ENCODE measurements at places on chromosomes 16 and 17.

- no peak for DNase-seq
Measured at GRCh38 chr16:1377406-1378010, 25.8 kb downstream of the GNPTG start.

- DNase-seq, result no peak
Measured at GRCh38 chr16:10088380-10088793, 93.8 kb downstream of the GRIN2A start.

DNA sequence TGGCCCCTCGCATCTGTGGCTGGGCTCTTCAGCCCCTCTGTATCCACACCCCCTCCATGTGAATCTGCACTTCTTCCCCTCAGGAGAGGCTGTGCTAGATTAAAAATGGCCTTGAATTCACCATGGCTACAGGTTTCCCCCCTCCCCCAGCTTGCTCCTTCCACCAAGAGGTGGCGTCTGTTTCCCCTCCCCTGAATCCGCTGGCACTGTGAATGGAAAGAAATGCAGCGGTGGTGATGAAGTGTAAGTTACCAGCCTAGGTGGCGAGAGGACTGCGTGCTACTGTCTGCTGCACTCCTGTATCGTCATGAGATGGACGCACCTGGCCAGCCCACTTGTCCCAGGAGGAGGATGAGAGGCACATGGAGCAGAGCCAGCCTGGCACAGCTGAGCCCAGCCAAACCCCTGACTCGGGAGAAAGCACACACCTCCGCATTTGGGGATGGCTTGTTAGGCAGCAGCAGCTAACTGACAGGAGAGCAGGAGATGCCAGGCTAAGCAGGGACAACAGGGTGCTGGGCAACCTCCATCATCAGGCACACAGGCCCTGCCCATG lies 26.2 kb downstream of the TNFRSF13B start:
- peak; percentile 21 for DNase-seq

GRCh38 chr16:82300374-82300951 lies 130.4 kb upstream of the MPHOSPH6 start:
- DNase-seq, result no peak

GRCh38 chr17:37361543-37361942 lies 14.2 kb upstream of the C17orf78 start:
- no peak for DNase-seq

GRCh38 chr17:13435230-13435629 lies 166.5 kb downstream of the HS3ST3A1 start:
- no peak for DNase-seq

DNA sequence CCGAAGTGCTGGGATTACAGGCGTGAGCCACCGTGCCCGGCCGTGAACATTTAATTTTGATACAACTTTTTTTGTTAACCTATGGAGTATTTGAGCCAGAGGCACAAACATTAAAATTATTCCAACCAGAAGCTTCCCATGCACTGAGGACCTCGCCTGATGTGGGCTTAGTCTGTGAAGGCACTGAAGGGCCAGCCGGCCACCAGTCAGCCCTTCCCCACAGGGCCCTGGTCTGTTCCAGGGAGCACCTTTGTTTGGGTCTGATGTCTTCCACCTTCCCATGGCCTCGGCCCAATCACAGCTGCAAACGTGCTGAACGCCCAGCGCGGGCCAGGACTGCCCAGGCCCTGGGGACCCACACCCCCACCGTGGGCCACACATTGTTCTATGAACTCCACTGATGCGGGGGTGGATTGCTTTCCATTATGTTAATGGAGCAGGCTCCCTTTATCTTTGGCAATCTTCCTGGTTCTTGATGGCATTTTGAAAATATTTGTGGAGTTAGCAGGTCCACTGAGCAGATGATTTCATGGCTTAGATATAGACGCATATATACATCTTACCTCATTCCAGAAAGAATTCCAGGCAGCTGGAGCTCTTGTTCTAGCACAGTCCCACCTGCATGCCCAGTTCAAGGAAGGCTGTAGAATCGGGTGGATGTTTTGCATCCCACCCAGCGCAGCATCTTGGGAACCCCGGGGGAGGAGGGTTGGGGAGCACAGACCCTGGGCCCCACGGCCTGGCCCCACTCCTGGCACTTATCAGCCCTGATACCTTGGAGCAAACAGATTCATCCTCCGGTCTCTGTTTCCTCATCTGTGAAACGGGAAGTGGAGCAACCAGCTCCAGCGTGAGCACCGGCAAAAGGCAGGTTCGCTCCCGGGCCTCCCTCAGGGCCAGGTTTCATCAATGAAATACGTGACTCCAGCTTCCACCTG lies 14.5 kb downstream of the SPIRE2 start:
- peak; percentile 85 for DNase-seq

DNA sequence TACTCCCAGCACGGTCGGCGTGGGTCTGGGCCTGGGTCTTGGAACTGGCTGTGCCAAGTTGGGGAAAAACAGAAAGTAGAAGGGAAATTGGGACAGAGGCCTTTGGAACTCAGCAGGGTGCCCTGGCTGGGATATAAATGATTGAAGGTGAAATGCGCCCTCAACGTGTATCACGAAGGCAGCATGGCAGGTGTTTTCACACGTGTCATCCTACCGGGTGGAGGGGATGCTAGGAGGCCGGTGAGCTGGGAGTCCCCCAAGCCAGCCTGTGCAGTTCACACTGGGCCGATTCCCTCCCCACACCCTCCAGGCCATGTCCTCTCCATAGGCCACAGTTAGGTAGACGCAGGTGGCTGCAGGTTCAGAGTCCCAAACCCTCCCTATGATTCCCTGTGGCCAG lies 6.0 kb downstream of the TNFAIP1 start:
- DNase-seq, result no peak

DNA sequence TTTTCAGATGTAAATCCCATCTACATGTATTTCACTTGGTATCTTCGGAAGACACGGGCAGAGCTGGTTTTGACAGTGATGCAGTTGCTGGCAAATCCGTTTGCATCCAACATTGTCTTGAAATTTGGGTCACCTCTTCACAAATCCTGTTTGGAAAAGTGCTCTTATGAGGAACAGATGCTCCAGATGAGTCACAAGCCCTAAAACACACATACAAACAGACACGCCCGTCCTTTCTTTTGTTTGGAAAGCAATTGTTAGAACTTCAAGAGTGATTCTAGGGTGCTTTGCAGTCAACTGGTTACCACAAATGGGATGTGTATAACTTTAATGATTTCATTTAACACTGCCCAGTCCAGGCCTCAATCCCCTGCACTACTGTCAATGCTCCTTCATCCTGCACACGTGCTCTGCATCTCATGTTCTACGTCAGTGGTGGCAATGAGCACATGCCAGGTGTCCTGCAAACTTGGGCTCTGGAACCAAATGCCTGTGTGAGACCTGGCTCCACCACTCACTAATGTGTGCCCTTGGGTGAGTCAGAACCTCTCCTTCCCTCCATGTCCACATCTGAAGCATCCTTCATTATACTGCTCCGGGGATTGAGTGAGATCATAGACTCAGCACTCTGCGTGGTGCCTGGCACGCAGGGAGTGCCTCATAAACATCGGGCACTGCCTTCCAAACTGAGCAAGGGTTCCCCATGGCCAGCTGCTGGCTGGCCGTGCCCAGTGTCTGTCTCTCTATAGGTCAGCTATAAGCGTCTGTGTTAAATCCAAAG lies 19.3 kb upstream of the FOXF1 start:
- DNase-seq, result no peak

- no peak for DNase-seq
Measured at GRCh38 chr16:535446-536405, 8.2 kb downstream of the CAPN15 start.

DNA sequence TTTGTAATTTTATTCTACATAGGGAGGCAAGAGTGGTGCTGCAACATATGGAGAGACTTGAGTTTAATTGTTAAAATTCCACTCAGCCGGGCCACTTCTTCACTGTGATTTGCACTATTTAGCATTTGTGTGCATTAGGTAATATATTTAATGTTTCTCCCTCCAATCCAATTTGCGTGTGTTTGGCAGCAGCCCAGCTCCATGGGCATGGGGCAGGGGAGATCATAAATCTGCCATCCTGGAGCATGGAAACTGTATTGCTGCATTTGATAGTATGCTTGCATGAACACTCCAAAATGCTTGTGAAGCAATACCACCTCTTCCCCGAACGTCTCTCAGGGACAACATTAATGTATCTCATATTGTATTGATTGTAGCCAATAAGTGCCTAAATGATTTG lies 339.1 kb upstream of the RBFOX1 start:
- DNase-seq, result no peak

DNA sequence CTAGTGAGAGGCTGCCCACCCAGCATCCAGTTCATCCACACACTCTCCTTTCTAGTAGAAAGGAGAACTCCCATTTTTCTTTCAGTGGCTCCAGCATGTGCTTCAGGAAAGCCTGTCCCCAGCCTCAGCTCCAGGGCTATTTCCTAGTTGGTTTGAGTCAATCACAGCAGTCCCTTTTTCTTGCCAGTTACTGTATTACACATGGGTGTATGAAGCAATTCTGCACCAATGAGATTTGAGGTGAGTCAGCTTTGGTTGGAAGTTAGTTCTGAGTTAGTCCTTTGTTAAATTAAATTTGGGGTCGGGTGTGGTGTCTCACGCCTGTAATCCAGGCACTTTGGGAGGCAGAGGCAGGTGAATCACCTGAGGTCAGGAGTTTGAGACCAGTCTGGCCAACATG lies 24.8 kb downstream of the RAD51D start:
- no peak for DNase-seq

GRCh38 chr17:46038937-46039336 lies 39.9 kb downstream of the STH start:
- no peak for DNase-seq

GRCh38 chr17:12909046-12909445 lies 108.8 kb downstream of the ELAC2 start:
- DNase-seq, result no peak

DNA sequence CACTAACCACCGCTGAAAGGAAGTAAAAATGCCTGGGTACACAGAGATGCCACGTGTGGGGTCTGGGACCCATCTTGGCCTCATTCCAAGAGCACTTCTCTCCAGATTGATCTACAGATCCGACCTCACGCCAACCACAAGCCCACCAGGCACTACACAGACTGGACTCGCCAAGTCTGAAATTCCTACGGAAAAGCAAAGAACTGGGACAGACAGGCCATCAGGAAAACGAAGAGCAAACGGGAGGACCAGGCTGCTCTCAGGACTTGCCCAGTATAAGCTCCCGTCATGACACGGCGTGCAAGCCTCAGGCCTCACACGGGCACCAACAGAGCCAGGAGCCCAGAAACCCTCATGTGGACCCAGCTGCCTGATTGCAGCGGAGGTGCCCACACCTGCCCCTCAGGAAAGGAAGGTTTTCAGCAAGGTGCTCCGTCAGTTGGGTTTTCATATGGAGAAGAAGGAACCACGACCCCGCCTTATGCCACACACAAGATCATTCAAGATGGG lies 20.1 kb upstream of the C16orf95 start:
- DNase-seq, result no peak

GRCh38 chr17:14211246-14211645 lies 25.4 kb downstream of the CDRT15 start:
- no peak for DNase-seq

DNA sequence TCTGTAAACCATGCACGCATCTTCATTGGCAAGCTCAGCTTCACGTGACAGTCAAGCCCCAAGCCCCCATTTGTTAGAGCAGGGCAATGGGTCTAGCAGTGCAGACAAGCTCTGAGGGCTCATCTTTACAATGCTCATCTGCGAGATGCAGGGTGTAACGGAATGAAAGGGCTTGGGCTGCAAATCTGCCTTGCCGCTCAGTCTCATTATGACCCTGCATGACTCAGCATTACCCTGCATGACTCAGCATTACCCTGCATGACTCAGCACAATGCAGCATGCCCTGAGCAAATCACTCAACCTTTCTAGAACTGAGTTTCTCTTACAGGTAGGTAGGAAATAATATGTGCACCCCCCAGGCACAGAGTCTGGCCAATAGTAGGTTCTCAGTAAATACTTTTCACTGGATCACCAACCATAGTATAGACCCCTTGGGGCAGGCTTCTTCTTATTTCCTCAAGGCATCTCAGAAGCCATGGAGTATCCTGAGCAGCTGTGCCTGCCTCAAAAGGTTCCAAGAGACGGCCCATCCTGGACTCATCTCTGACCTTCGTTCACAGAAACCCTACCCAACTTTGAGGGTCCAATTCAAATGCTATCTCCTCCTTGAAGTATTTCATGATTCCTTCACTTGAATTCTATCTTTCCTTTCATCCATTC lies 391.3 kb upstream of the CDH5 start:
- no peak for DNase-seq

DNA sequence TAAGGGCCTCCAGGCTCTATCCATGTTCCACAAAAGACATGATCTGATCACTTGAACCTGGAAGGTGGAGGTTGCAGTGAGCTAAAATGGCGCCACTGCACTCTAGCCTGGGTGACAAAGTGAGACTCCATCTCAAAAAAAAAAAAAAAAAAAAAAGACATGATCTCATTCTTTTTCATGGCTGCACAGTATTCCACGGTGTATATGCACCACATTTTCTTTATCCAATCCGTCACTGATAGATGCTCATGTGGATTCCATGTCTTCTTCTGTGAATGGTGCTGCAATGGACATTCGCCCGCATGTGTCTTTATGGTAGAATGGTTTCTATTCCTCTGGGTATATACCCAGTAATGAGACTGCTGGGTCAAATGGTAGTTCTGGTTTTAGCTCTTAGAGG lies 124.4 kb downstream of the ANKRD11 start:
- DNase-seq, result no peak

DNA sequence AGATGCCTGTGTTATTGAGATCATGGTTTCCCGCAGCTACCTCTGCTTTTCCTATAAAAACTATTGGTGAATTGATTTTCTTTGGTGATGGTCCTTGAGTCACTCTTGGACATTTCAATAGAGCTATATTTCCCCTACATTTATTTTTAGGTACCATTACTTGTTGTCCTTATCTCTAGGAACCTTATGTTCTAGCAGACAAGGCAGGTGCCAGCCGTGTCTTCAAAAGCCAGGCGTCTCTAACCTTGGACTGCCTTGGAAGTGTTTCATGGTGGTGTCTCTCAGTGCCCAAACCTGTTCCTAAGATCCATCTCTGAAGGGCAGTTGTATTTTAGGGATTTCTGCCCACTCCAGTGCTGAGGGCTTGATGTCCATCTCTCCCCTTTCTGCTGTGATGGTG lies 77.4 kb upstream of the CLEC18A start:
- no peak for DNase-seq

- DNase-seq, result no peak
Measured at GRCh38 chr17:80942423-80943345, 49.0 kb upstream of the CHMP6 start.

GRCh38 chr16:86117756-86118155 lies 218.8 kb downstream of the IRF8 start:
- no peak for DNase-seq

GRCh38 chr16:24396350-24397271 lies 140.5 kb downstream of the CACNG3 start:
- no peak for DNase-seq

DNA sequence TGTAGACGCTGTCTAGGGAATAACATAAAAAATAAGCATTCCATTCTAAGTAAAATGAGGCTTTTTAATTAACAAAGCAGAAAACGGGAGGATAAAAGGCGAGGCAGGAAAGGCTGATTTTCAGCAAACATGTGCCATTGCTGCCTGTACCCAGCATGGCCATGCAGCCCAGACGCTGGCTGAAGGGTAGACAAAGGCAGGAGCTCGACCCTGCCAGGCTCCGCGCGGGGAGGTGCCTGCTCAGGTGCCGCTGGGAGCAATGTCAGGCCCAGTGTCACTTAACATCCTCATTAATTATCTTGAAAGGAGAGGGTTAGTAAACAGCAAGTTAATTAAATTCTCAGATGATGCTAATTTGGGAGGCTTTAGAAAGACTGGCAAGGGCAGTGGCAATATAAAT lies 136.0 kb downstream of the ZFHX3 start:
- no peak for DNase-seq

GRCh38 chr17:75830164-75831031 lies 13.8 kb downstream of the UNC13D start:
- DNase-seq, result no peak
